CD8-positive, alpha-beta memory T cell (primary cell): ENCODE measurements at places on chromosomes 3 and 15. TPM values are rescaled to one million over a fixed set of nuclear protein-coding genes. Genes with fewer than 3 reads are reported as not detected.

Gene MYRIP
- total RNA-seq, result not detected

Gene POLR2M
- 72.3 TPM for total RNA-seq

Gene ST8SIA2
- not detected for total RNA-seq

Gene DLL4
- total RNA-seq, result not detected

Gene CPA3
- total RNA-seq, result not detected

Gene TMCO5A
- not detected for total RNA-seq

Gene PIGZ
- 0.31 TPM for total RNA-seq

Gene CHL1
- not detected for total RNA-seq

Gene TNIK
- total RNA-seq, result 15.9 TPM

Gene GRIP2
- not detected for total RNA-seq

- no peak for DNase-seq
Measured at GRCh38 chr3:24339266-24339825, 155.3 kb downstream of the THRB start.

GRCh38 chr3:31823184-31823583, 157.9 kb downstream of the OSBPL10 start:
- no peak for DNase-seq

DNA sequence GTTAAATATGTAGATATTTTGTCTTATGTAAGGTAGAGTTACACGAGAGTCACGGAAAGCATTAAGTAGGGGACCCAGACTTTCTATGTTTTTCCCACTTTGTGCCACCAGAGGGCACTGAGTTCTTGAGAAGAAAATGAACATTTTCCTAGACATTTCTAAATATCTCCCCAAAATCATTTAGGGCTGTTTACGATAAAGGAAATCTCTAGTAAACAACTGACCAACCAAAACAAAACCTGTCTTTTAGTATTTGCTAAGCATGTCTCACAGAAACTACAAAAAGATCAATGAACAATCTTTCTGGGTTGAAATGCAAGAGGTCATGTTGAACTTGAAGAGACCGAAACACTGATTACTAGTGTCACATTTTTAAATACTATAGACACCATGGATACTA, 16.1 kb downstream of the POU1F1 start:
- no peak for DNase-seq

DNA sequence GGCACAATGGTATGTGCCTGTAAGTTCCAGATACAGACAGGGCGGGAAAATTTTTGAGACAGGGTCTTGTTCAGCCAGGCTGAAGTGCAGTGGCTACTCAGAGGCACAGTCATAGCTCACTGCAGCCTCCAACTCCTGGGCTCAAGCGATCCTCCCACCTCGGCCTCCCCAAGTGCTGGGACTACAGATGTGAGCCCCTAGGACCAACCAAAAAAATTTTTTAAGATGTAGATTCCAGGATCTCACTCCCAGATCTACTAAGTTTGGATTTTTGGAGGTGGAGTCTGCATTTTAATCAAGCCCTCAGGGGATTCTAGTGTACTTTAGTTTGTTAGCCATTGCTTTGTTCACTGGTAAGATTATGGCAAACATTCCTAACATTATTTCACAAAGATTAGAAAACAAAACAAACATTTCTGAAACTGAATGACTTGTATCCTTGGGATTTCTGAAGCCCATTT, 2.7 kb downstream of the LIPH start:
- DNase-seq, result no peak

GRCh38 chr3:136818769-136819391, at the start of gene SLC35G2:
Gene SLC35G2 (plus strand): TSS chr3:136819126. CDS start chr3:136854461, 35,335 bp downstream.
- DNase-seq, result peak; percentile 28

DNA sequence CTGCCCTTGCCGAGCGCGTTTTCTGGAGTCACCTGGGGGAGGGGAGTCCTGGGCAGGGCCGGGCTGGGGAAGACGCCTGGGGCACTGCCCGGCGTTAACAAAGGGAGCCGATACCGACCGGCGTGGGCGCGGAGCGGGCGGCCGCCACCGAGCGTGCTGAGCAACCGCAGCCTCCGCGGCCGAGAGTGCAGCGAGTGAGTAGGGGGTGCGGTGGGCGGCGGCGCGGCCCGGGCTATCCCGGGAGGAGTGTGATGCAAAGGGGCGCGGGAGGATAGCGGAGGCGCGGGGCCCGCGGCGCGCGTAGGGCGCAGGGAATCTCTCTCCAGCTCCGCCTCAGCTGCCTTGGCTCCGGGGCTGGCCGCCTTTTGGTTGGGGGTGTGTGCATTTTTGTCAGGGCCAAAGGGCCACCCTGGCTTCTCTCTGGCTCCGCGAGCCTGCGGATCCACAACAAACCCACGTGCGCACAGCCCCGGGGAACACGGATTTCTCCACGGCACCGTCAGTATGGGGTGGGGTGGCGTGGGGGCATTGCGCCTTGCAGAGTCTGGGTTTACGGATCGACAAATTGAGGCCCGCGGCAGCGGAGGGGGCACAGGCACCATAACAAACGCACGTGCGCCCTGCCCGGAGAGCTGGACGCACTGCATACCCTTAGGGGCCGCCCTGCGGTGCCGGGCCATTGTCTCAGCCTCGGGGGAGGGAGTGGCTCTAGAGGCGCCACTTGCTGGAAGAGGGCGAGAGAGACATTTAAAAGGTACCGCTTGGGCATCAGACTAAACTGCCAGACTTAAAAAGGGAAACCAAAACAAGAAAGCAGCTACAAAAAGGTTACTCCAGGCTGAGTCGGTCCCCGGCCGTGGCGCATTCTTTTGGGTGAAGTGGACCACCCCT, 560 bp downstream of the ST6GAL1 start:
- peak; percentile 76 for DNase-seq

GRCh38 chr3:107739227-107739626, 216.5 kb downstream of the BBX start:
- no peak for DNase-seq

GRCh38 chr15:87538327-87538834, 718.2 kb downstream of the NTRK3 start:
- DNase-seq, result no peak

DNA sequence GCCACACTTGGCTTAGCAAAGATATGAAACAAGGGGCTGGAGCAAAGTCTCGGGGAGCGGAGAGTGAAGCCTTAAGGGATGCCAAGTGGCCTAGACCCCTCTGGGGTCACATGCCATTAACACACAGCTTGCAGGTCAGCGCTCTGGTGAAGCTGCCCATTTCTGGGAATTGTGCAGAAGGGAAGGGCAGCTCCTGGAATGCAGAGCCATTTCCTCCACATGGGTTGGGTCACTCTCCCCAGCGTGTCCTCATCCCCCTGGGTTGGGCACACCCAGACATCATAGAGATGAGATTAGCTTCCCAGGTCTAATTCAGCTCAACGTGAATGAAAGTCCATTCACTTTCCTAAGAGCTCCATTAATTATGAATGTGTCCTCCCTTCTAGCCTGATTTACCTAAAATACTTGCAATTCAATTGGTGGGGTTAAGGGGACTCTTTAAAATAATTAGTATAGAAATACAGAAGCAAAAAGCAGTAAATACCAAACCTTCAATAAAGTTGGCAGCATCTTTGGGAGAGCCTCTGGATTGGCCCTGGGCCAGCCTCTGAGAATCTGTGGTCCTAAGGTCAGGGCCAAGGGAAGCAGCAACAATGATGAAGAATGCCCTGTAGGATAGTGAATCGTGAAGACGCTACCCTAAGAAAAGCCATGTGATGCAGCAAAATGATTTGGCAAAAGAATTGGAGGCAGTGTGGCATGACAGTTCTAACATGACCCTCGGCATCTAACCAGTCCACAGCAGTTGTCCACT, 17.8 kb downstream of the MRAS start:
- DNase-seq, result no peak

GRCh38 chr3:174488527-174488926, 370.6 kb upstream of the NAALADL2 start:
- no peak for DNase-seq

DNA sequence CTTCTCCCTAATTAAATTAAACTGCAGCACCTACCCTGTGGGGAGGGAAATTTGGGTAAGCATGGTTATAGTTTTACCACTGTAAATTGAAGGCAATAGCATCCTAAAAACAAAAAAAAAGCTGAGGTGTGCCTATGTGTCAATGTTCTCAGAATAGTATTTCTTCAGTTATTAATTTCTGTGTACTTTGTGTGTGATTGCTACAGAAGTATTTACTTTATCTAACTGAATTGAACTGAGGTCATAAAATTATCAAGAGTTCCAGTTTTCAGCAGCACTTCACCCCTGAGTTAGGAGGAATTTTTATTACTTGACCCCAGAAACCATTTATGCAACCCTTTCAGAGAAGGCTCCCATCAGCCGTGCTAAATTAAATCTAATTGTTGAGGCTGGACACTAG, 333.6 kb upstream of the ALCAM start:
- DNase-seq, result no peak

DNA sequence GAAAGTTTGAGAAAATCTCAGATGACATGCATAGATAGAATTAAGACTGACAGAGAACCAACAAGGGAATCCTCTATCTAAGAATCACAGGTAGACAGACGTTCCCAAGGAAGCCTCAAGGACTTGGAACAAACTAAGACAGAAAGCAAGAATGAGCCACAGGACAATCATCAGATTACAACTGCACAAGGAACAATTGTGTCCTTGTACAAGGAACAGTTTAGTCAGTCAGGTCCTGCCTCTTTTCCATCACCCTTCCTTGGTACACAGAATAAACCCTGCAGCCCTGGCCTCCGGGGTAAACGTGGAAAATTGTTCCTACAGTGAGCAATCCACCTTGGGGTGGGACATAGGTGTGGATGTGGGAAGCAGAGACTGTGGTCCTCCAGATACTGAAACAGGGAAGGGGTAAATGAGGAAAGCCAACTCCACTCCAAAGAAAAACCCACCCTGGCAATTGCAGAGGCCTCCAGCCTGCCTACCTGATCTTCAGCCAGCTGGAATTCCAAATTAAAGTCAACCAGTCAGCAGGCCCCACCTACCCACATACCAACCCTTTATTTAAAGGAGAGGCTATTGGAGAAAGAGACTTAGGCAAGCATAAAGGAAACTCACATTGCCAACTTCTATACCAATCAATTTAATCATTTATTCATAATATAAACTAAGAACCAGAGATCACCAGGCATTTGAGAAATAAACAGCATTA, 73.4 kb downstream of the ULK4 start:
- no peak for DNase-seq

- no peak for DNase-seq
Measured at GRCh38 chr3:85572426-85572825, 613.6 kb downstream of the CADM2 start.

GRCh38 chr3:33808559-33808958, 10.1 kb downstream of the PDCD6IP start:
- DNase-seq, result no peak

DNA sequence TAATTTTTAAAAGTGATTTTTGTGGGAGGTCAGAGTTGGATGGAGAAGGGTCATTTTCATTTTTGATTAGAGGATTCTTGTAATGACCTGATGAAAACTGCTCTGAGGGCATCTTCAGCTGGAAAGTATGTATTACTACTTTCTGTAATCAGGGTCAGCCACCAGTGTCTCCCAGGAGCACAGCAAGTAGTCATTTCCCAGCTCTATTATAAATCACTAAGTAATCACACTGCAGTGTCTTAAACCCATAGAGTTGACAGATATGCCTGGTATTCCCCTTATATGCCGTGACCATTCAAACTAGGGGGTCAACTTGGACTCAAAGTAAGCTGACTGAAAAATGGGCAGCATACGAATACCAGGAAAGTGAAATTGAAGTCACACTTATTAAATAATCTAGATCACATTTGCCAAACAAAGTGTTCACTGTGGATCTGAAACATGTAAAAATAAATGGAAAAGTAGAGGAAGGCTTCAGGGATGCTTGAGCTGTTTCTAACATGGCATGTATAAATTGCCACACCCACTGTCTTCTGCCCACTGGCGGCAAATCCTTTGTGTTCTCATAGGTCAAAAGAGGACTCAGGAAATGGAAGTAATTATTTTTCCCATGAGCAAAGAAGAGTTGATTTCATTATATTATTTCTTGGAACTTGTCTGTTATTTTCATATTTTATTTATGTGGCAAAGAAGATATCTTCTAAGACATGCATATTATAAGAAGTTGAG, 105.7 kb downstream of the MBNL1 start:
- no peak for DNase-seq

- no peak for DNase-seq
Measured at GRCh38 chr3:99502871-99503270, 135.5 kb upstream of the COL8A1 start.

DNA sequence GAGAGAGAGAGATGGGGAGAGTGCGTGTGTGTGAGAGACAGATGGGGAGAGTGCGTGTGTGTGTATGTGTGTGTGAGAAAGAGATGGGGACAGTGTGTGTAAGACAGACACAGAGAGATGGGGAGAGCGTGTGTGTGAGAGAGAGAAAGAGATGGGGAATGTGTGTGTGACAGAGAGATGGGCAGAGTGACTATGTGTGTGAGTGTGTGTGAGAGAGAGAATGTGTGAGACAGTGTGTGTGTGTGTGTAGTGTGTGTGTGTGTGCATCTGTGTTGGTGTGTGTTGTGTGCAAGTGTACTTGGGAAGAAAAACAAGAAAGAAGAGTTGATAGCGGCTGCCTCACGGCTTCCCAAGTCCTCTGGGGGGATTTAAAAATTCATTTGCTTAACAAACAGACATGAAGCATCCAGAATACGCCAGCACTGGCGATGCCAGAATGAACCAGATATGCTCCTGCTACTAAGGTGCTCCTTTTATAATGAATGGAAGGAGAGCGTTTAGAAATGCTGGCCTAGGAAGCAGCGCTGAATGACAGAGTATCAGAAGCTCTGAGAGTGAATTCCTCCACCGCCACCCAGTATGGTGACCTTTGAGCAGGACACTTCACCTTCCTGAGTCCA, 186.1 kb upstream of the TSC22D2 start:
- no peak for DNase-seq

- DNase-seq, result no peak
Measured at GRCh38 chr15:99582508-99582960, 16.8 kb downstream of the MEF2A start.

DNA sequence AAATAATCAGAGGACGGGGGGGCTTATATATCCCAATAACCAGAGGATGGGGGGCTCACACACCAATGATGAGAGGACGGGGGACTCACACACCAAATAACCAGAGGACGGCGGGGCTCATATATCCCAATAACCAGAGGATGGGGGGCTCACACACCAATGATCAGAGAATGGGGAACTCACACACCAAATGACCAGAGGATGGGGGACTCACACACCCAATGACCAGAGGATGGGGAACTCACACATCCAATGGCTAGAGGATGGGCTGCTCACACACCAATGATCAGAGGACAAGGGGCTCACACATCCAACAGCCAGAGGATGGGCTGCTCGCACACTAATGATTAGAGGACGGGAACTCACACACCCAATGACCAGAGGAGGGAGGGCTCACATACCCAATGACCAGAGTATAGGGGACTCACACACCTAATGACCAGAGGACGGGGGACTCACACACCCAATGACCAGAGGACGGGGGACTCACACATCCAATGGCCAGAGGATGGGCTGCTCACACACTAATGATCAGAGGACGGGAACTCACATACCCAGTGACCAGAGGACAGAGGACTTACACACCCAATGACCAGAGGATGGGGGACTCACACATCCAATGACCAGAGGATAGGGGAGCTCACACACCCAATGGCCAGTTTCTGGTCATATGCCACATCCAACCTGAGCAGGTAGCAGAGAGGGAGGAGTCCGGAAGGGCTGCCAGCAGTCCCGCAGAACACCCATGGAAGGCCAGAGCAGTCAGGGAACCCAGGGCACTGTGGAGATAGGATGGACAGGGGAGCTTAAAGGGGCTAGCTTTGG, 10.6 kb downstream of the RAB6B start:
- no peak for DNase-seq
